Panc1 (cell line): ENCODE measurements at places on chromosomes 1 and 21. TPM values are rescaled to one million over a fixed set of nuclear protein-coding genes. Genes with fewer than 3 reads are reported as not detected.

- no peak for DNase-seq
Observed at GRCh38 chr1:67307251-67308060, at the start of gene IL12RB2. TSS of gene IL12RB2 (plus strand) at chr1:67307873. CDS start at chr1:67320369, 12,496 bp downstream.

DNA sequence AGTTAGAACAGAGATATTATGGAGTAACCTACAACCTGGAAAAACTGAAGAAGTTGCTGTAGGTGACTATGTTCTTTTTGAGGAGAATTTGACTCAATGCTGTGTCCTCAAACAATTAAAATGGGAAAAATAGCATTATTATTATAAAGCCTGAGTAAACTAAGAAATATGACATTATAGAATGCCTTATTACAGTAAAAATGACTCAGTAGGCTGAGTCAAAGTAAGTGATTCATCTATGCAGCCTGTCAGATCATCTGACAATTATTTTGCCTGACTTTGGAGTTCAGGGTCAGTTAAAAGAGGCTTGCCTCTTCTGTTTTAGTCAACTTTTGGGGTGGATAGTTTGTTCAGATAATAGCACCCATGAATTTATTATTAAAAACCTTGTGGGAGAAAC, 150.8 kb upstream of the PTGFR start:
- peak; percentile 22 for DNase-seq

GRCh38 chr1:212536586-212536985, 72.0 kb upstream of the ATF3 start:
- DNase-seq = no peak

The TINAGL1 gene
- 6.1 TPM for total RNA-seq

The PCSK9 gene
- 0.26 TPM for total RNA-seq

- no peak for DNase-seq
Observed at GRCh38 chr1:203591626-203592025, 35.0 kb upstream of the ATP2B4 start.

The CD1E gene
- total RNA-seq = not detected

- DNase-seq = no peak
Observed at GRCh38 chr1:224292419-224292818, 37.6 kb downstream of the NVL start.

DNA sequence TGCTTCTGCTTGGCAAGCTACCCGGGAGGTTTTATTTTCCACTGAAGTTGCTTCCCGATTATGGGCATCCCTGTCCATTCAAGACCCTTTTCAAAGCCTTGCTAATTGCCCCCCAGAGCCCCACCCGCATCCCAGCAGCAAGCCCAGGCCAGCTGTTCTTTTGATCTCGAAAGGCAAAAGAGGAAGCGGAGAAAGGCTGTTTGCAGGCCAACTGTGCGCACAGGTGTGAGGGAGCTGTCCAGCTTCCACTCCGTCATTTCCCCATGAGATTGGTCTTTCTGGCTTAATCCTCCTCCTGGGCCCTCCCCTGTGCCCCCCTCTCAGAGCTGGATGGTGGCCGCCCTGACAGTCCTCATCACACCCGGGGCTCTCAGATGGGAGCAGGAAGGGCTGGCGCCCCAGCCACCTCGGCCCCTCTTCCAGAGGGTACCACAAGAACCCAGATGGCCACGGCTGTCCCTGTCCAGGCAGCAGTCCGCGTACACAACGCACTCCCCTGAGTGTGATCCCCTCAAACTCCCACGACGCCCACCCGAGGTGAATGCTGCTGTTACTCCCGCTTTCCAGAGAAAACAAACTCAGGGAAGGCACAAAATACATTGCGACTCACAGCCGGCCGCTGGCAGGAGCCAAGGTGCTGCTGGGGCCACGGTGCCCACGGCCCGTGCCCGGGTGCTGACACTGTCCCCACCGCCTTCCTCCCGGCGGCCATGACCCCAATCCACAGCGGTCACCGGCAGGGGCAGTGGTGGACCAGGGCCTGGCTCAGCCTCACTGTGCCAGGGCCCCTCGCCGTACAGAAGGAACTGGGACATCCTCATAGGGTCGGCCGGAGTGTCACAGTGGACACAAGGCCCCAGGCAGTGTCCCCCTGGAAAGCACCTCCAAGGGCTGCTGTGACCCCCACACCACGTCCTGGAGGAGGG, 121.9 kb downstream of the CRYAA start:
- no peak for DNase-seq

DNA sequence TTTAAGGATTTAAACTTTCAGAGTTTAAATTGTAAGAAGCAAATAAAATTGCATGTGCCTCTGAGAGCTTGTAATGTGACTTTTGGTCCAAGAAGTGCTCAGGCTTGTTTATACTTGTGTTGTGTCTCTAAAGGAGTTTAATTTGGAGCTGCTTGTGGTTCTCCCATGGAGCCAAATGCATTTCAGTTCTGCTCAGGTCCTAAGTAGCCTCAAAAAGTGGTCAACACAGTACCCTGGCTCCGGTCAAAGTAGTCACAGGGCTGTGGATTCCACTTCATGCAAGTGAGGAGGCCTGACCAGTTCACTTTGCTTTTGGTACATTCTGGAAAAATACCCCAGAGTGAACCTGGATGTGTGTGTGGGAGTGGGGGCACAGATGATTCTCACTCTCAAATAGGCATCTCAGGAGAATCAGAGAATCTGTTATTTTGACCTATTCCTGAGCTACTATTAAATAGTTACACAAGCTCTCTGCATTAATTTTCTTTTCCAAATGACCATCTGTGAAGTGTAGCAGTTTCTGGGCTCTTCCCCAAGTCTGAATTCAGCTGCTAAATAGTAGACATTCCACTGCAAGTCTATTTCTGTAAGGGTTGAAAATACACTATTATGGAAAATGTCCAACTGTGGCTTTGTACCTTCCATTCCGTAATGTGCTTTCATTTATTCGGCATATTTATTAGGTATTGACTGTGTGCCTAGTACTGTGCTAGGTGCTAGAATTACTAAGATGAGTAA, 31.7 kb upstream of the AGO1 start:
- no peak for DNase-seq

DNA sequence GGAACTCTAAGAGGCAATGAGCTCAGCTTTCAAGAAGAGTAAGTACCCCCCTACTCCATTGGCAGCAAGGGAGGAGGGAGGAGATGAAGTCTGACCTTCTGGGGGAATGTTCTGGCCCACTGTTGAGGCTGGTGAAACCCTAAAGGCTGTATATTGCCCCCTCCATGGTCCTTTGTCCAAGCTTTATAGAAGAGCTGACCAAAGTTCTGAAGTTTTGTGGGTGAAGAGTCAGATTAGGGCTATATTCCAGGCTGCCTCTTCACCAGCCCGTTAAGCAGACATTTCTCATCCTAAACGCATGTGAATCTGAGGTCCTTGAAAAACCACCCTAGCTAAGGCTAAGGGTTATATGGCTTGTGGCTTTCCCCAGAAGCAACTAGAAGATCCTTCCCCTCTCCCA, 1.4 kb downstream of the C1orf94 start:
- DNase-seq = no peak

- DNase-seq = no peak
Observed at GRCh38 chr21:37974081-37974480, 57.8 kb upstream of the KCNJ6 start.

DNA sequence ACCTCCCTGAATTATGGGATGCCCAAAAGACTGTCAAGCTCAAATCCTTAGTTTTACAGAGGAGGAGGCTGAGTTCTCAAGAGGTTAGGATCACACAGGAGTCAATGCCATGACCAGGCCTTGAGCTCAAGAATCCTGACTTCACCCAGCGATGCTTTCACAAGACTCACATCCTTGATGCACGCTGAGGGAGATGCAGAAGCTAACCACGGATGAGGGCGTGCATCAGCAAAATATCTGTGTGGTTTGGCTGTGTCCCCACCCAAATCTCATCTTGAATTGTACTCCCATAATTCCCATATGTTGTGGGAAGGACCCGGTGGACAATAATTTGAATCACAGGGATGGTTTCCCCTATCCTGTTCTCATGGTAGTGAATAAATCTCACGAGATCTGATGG, 133.2 kb downstream of the KCNJ6 start:
- DNase-seq = no peak

The CFAP74 gene
- total RNA-seq = not detected

DNA sequence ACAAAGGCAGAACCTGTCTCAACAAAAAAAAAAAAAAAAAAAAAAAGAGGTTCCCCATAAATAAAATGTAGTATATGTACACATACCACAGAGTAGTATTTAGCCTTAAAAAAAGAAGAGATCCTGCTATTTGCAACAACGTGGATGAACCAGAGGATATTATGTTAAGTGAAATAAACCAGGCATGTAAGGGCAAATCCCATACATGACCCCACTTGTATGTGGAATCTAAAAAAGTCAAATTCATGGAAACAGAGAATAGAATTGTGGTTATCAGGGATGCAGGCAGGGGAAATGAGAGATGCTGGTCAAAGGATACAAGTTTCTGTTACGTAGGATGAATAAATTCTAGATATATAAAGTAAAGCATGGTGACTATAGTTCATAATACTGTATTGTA, 16.7 kb downstream of the SLC44A3 start:
- no peak for DNase-seq

DNA sequence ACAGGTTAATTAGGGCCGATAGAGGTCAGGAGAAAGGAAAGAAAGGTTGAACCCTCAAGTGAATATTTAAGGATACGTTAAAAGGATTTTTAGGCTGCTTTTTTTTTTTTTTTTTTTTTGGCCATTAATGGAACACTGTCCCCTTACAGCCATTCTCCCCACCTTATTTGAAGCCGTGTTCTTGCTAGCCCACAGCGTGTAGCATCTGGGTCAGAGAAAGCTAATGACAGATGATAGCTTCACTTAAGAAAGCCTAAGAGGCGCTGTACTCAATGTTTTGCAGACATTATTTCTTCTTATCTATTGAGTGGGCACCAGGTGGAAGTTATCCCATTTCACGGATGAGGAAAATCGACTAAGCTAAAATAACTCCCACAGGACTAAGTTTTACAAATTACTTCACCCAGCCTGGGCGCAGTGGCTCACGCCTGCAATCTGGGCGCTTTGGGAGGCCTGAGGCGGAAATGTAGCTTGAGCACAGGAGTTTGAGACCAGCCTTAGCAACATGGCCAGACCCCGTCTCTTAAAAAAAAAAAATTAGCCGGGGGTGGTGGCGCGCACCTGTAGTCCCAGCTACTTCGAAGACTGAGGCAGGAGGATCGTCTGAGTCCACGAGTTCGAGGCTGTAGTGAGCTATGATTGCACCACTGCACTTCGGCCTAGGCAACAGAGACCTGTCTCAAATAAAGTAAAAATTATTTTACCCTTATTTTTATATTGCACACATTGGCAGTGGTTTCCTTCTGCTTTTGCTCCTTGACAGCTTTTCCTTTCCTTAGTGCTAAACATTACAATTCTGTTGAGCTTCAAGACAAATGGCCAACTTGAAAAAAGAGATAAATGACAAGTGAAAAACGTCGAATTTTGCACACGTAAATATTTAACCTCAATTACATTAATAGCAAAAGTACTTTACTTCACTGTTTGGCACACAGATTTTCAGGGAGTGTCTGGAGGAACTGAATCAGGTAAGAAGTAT, 1.1 kb upstream of the PHTF1 start:
- no peak for DNase-seq

GRCh38 chr21:45546636-45547544, 4.7 kb upstream of the SLC19A1 start:
- DNase-seq = no peak

DNA sequence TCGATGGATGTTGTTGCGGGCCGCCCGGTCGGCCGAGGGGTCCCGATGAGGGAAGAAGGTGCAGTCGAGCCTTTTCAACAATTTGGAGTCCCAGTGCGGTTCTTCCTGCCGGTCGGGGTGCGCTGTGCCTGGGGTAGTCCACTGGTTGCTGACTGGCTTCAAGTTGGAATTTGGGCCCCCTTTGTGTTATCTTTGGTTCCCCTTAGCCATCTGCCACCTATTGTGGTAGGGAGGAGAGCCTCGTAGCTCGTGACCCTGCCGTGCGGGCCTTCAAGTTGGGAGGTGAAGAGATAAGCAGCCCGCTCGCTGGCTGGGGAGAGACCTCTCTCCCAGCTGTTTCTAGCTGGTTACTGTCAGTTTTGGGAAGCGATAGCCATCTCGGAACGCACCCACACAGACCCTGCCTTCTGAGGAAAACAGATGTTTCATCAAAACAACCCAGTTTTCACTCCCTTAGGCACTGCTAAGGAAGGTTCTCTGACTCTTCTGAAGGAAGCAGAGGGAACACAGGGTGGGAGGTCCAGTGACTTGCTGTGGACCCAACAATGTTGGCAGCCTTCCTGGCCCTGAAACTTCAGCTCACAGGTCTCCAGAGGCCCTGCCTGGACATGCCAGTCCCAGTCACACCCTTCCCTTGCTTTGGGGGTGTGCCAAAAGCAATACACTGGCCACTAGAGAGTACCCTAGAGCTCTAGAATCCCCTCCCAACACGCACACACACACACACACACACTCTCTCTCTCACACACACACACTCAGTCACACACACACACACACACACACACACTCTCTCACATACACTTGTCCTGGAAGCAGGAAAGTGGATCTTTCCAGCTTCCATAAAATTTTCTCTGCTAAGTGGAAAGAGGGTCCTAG, 1.0 kb downstream of the BTG2 start:
- DNase-seq = no peak

The CYP4A22 gene
- not detected for total RNA-seq

DNA sequence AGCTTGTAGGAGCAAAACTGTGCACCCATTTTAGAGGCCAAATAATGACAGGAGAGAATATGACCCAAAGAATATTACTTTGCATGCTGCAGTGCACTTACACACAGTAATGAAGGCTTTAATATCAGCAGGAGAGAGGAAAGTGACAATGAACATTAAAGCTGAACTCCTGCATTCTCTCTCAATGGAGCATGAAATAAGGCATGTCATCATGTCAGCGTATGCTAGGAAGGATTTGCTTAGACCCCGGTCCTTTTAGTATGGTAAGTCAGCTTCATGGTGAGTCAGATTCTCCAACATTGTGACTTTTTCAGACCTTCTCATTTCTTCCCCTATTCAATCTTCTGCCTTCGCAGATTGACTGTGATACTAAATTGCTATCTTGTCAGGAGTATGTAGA, 210.7 kb upstream of the TMPRSS15 start:
- DNase-seq = no peak

- DNase-seq = no peak
Observed at GRCh38 chr1:11044849-11045427, 2.1 kb downstream of the MASP2 start.

The DUSP12 gene
- total RNA-seq = 22.0 TPM

- DNase-seq = no peak
Observed at GRCh38 chr1:44810101-44810761, 1.9 kb downstream of the BTBD19 start.

The SPRR2B gene
- total RNA-seq = not detected

The NADK gene
- 101 TPM for total RNA-seq

GRCh38 chr1:72932025-72932424, 649.7 kb upstream of the NEGR1 start:
- no peak for DNase-seq

- DNase-seq = peak; percentile 2
Observed at GRCh38 chr1:194658090-194658439, 1471.7 kb upstream of the B3GALT2 start.

- peak; percentile 25 for DNase-seq
Observed at GRCh38 chr1:5915587-5916571, 76.3 kb downstream of the NPHP4 start.

The PRCC gene
- total RNA-seq = 78.5 TPM

- DNase-seq = no peak
Observed at GRCh38 chr1:67433837-67434236, 3.6 kb upstream of the SERBP1 start.

GRCh38 chr1:110200666-110201065, 9.4 kb upstream of the KCNC4 start:
- no peak for DNase-seq

The DCST2 gene
- total RNA-seq = 0.13 TPM

The KCNE2 gene
- total RNA-seq = not detected

GRCh38 chr1:22347854-22348760, 103.5 kb upstream of the ZBTB40 start:
- DNase-seq = peak; percentile 62

- DNase-seq = no peak
Observed at GRCh38 chr1:235330918-235331285, 2.5 kb downstream of the GGPS1 start.
